ENCODE measurements at places on chromosomes 13 and 19.

DNA sequence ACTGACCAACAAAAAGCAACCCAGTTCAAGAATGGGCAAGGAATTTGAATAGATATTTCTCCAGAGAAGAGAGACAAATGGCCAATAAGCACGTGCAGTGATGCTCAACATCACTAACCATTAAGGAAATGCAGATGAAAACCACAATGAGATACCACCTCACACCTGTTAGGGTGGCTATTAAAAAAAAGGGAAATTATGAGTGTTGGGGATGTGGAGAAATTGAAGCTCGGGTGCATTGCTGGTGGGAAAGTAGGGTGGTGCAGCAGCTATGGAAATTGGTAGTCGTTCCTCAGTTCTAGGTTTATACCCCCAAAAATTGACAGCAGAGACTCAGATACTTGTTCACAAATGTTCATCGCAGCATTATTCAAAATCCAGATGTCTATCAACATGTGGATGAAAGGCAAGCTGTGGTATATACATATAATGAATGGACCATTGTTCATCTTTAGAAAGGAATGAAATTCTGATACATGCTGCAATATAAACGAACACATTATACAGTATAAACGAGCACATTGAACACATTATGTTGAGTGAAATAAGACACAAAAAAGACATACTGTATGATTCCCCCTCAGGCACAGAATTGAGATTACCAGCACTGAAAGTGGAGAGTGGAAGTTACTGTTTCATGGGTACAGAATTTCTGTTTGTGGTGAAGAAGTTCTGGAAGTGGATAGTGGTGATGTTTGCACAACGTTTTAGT, 927 bp downstream of the CHAMP1 start:
- DNase-seq = no peak
- peak overlapping the region; percentile 89 for H3K27ac ChIP-seq
- H3K4me3 ChIP-seq = peak overlapping the region; percentile 99
- H3K36me3 ChIP-seq = peaks cover 2% of the 10 kb centered on the region

- no peak overlapping the region for H3K4me3 ChIP-seq
- H3K27me3 ChIP-seq = no peaks in the 10 kb centered on the region
- H3K4me1 ChIP-seq = no peaks in the 10 kb centered on the region
- no peak for DNase-seq
These were observed 25.5 kb upstream of the TFDP1 start for GRCh38 chr13:113559061-113559460.

- no peak for DNase-seq
- no peak overlapping the region for H3K4me3 ChIP-seq
- H3K27me3 ChIP-seq = no peaks in the 10 kb centered on the region
These were observed 16.2 kb downstream of the UNC13A start for GRCh38 chr19:17671906-17672305.

DNA sequence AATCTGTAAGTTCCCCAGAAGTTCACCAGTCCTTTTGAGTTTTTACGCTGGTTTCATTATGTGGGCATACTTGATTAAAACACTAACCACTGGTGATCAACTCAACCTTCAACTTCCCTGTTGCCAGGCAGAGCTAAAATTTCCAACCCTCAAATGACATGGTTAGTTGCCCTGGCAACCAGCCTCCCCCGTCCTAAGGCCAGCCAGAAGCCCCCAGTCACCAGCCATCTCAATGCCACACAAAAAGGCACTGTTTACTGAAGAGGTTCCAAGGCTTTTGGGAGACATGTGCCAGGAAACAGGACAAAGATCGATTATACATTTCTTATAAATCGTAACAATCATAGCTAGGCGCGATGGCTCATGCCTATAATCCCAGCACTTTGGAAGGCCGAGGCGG, 1.6 kb downstream of the ZNF649 start:
- H3K27me3 ChIP-seq = no peaks in the 10 kb centered on the region
- no peak overlapping the region for H3K27ac ChIP-seq
- H3K4me3 ChIP-seq = peak overlapping the region; percentile 76
- H3K4me1 ChIP-seq = no peaks in the 10 kb centered on the region

DNA sequence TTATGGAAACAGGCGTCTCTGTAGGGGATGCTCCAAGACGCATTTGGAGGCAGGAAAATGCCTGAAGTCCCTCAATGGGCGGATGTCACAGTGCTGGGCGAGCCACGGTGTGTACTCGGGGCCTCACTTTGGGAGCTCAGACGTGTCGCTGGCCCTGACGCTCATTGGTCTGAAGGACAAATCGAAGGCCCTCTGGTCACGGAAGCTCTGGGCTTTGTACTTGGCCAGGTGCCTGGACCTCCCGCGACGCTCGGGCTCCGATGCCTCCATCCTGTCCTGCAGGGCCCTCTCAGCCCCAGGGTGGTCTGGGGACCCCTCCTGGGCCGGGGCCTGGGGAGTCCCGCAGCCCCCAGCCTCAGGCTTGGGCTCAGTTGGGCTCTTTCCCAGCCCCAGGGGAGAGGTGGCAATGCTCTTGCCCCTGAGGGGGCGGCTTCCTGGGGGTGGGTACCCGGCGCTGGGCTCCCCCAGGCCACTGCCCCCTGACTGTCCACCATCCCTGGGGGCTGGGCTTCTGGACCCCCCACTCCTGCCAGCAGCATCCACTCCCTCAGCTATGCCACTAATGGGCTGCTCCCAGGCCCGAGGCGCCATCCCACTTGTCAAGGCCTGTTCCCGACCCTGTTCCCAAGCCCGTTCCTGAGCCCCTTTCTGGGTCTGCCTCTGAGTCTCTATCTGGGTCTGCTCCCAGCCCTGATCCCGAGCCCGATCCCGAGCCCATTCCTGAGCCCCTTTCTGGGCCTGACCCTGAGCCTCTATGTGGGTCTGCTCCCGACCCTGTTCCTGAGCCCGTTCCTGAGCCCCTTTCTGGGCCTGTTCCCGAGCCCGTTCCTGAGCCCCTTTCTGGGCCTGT, 39.5 kb upstream of the GRTP1 start:
- no peak overlapping the region for H3K4me3 ChIP-seq
- peaks cover 11% of the 10 kb centered on the region for H3K4me1 ChIP-seq
- H3K27ac ChIP-seq = peak overlapping the region; percentile 7

- no peak overlapping the region for H3K4me3 ChIP-seq
- DNase-seq = no peak
- peaks cover 73% of the 10 kb centered on the region for H3K36me3 ChIP-seq
- no peaks in the 10 kb centered on the region for H3K4me1 ChIP-seq
These were observed 7.1 kb downstream of the YIPF2 start for GRCh38 chr19:10921199-10921909.

DNA sequence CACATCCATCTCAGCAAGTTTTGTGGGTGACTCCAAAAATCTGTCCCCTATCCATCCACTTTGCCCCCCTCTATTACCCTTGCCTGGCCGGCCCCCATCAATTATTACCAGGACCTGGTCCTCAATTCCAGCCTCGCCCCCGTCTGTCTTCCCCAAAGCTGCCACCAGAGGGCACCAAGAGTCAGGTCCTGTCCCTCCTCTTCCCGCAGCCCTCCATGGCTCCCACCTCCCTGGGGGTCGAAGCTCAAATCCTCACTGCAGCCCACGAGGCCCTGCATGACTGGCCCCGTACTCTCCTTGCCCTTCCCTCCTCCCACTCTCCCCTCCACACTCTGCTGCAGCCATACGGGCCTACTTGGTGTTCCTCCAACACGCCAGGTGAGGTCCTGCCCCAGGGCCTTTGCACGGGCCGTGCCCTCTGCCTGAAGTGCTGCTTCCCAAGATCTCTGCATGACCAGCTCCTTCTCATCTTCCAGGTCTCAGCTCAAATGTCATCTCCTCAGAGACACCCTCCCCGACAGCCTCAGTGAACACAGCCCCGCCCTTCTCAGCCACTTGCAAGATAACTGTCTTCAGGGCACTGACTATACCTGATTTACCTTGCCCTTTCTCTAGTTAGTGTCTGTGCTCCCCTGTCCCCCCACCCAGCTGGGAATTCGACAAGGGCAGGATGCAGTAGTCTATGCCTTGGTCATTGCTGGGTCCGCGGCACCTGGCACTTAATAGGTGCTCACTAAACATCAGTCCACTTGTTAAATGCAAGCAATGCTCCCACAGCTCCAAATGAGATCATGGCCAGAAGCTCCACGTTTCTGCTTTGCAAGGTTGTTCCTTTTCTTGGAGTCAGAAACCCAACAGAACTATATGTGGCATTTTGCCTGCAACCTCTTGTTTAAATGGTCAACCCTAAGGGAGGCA, 16.8 kb upstream of the SEMA6B start:
- H3K27me3 ChIP-seq = peaks cover 13% of the 10 kb centered on the region
- no peak overlapping the region for H3K4me3 ChIP-seq
- DNase-seq = no peak

DNA sequence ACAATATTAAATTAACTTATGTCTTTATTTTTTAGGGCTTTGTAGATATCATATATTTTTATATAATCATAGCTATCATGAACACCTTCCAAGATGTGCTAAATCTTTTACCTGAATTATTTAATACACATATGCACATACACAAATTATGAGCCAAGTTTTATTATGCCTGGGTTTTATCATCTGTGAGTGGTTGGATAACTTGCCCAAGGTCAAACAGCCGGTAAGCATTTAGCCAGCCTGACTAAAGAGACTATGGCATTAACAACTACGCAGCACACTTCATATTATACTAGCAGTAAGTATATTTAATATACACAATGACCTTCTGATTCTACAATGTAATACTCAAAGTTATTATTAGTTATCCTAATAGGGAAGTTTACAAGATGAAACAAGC, 132.7 kb downstream of the FREM2 start:
- H3K27me3 ChIP-seq = no peaks in the 10 kb centered on the region
- no peaks in the 10 kb centered on the region for H3K4me1 ChIP-seq
- H3K4me3 ChIP-seq = no peak overlapping the region
- H3K27ac ChIP-seq = no peak overlapping the region

DNA sequence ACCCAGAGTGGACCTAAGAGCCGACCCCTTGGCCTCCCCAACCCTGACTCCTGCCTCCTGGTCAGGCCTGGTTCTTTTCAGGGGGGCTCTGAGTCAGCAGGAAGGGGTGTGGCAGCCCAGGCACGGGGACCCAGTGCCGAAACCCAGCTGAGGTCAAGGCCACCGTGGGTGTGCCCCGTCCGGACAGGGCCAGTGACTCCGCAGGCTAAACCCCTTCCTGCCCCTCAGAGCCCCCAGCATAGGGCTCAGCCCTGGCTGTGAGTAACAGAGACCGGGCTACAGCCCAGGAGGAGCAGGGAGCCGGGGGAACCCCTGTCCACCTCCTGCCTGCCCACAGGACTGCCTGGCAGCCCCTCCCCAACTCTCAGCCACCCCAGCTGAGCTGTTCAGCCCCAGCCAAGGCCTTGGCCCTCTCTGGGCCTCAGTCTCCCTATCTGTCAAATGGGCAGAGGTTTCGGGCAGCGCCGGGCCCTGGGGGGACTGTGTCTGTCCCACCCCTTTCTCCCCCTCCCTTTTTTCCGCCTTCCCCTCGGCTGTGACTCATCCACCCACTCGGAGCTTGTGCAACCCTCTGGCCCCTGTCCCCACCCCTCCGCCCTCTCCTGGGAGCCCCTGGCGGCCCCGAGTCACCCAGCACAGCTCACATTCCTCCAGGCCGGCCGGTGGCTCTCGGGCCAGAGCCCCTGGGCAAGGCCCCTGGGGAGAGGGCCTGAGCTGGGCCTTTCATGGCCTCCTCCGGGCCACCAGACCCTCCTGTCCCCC, 8.6 kb downstream of the ZBTB7A start:
- peak overlapping the region; percentile 57 for H3K4me3 ChIP-seq
- peak; percentile 95 for DNase-seq
- peaks cover 22% of the 10 kb centered on the region for H3K36me3 ChIP-seq
- H3K4me1 ChIP-seq = peaks cover 41% of the 10 kb centered on the region

- no peak overlapping the region for H3K4me3 ChIP-seq
- H3K4me1 ChIP-seq = no peaks in the 10 kb centered on the region
- no peak overlapping the region for H3K27ac ChIP-seq
- DNase-seq = no peak
These were observed 13.0 kb downstream of the PROZ start for GRCh38 chr13:113171250-113172125.

DNA sequence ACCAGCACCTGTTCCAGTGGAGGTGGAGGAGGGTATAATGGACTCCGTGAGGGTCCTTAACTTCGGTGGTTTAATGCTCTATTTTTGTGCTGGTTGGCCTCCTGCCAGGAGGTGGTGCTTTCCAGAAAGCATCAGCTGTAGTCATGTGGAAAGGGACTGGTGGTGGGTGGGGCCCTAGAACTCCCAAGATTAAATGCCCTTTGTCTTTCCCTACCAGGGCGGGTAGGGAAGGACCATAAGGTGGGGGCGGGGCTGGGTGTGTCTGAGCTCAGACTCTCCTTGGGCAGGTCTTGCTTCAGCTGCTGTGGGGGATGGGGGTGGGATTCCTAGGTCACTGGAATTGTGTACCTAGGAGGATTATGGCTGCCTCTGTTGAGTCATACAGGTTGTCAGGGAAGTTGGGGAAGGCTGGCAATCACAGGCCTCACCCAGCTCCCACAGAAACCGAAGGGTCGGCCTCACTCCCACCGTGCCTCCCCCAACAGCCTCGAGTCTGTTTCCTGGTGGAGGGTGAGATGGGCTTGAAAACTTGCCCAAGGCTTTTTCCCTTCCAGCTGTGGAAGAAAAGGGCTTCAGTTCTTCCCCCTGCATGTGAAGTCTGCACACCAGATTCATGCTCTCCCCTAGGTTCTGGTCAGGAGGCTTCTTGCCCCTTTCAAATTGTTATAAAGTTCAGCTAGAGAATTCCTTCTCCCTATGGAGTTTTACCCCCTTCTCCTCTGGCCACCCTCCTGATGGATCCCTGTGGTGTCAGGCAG, 60.3 kb upstream of the CLDN10 start:
- H3K27me3 ChIP-seq = no peaks in the 10 kb centered on the region
- no peak overlapping the region for H3K27ac ChIP-seq
- no peaks in the 10 kb centered on the region for H3K36me3 ChIP-seq

- no peaks in the 10 kb centered on the region for H3K27me3 ChIP-seq
- no peak overlapping the region for H3K27ac ChIP-seq
- no peaks in the 10 kb centered on the region for H3K36me3 ChIP-seq
- H3K4me1 ChIP-seq = no peaks in the 10 kb centered on the region
- DNase-seq = no peak
These were observed 35.1 kb downstream of the TSHZ3 start for GRCh38 chr19:31314156-31314555.

DNA sequence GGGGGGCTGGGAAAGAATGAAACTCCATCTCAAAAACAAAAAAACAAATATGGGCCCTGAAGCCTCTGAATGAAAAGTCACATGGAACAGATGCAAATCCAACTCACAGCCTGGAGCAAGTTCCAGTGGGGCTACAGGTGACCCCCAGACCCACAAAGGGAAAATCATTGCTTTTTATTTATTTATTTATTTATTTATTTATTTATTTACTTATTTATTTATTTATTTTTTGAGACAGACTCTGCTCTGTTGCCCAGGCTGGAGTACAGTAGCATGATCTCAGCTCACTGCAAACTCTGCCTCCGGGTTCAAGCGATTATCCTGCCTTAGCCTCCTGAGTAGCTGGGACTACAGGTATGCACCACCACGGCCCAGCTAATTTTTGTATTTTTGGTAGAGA, 13.3 kb upstream of the CCL25 start:
- H3K27ac ChIP-seq = no peak overlapping the region
- H3K36me3 ChIP-seq = no peaks in the 10 kb centered on the region
- no peaks in the 10 kb centered on the region for H3K27me3 ChIP-seq
- H3K4me1 ChIP-seq = no peaks in the 10 kb centered on the region

Measured in ascending aorta (tissue), 2 donors.